ENCODE measurements at places on chromosomes 3 and 15.

DNA sequence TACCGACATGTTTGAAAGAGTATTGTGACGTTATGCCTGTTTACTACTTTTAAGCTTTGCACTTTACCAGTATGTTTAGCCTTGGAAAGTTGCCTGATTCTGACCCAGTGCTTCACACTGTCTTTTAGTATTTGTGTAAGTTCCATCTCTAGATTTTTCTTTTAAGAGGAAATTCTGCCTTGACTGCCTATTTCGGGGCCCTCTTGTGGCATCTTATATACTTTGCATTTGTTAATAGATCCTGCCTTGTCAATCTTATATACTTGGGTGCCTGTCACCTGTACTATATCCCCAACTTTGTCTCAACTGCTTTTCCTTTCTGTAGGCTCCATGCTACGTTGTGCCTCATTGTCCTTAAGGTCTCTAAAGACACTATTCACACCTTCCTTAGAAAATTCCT is 244.6 kb downstream of the STXBP5L start:
- DNase-seq = no peak

- DNase-seq = no peak
These were observed 346.8 kb downstream of the EPHA6 start for GRCh38 chr3:97161169-97161568.

- DNase-seq = no peak
These were observed 75.3 kb downstream of the NCEH1 start for GRCh38 chr3:172635588-172635987.

DNA sequence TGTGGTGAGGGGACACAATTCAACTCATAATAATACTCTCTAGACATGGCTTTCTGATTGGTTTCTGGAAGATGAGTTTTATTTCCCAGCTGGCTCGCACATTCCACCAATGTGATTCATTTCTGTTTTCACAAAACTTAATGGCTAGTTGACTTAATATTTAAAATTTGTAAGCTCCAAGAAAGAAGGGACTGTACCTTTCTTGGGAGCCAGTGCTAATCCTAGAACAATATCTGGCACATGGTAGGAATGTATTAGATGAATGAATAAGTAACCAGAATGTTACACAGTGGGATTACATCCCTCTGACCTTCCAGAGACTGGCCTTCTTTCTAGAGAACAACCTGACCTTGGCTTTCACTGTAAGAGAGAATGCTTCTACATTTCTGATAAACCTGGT is 262.8 kb downstream of the RORA start:
- no peak for DNase-seq

All from activated CD4-positive, alpha-beta T cell treated with anti-CD3 and anti-CD28 coated beads for 24 hours (primary cell).